ENCODE measurements at places on chromosomes 12 and 14.

DNA sequence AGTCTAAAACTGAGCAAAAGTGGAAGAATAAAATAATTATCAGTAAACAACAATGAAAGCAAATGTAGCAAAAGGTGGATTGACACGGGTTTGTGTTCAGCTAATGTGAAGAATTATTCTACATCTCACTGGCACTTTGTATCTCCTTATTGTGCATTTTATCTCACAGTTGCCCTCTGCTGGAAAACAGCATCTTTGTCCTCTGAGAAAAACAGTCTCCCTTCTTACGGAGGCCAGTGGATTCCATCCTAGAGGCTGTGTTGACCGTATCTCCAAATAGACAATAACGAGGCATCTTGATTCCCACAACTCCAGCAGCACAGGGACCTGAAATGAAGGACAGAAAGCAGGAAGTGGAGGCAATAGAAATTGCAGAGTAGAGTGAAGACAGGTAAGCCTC, 51.3 kb upstream of the PLBD1 start:
- DNase-seq: no peak

GRCh38 chr14:66247662-66248193, 238.4 kb upstream of the CCDC196 start:
- DNase-seq: no peak

- DNase-seq: no peak
Observed at GRCh38 chr12:2834581-2835491, at the start of gene NRIP2. Gene NRIP2, minus strand, starts transcription at chr12:2835035. Its CDS starts 52 bp downstream, at chr12:2834983.

GRCh38 chr12:47755655-47756562, 2.8 kb downstream of the RAPGEF3 start:
- DNase-seq: no peak

DNA sequence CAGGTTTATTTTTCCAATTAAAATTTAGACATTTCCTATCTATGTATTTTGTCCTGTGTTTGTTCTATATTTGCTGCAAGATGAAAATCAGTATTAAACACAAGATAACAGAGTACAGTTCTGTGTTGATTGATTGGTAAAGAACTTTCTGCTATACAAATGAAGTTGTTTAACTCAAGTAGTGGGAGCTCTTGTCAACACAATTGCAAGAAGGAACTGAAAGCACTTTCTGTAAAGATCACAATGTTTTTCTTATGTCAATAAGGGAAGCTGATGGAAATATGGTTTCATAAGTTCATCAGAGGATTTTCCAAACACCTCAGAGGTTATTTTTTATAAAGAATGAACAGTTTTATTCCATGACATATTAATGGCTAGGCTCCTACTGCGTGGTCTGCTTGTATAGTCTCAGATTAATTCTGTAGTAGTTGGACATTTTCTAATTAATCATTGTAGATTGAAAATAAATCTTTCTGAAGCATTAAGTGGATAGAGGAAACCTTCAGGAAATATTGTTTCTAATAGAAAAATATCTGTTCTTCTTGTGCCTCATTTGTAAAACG, 379.5 kb downstream of the LRFN5 start:
- DNase-seq: no peak

- DNase-seq: no peak
Observed at GRCh38 chr14:91350813-91351511, 66.7 kb downstream of the CCDC88C start.

GRCh38 chr12:117052386-117053049, 46.7 kb downstream of the TESC start:
- DNase-seq: no peak

DNA sequence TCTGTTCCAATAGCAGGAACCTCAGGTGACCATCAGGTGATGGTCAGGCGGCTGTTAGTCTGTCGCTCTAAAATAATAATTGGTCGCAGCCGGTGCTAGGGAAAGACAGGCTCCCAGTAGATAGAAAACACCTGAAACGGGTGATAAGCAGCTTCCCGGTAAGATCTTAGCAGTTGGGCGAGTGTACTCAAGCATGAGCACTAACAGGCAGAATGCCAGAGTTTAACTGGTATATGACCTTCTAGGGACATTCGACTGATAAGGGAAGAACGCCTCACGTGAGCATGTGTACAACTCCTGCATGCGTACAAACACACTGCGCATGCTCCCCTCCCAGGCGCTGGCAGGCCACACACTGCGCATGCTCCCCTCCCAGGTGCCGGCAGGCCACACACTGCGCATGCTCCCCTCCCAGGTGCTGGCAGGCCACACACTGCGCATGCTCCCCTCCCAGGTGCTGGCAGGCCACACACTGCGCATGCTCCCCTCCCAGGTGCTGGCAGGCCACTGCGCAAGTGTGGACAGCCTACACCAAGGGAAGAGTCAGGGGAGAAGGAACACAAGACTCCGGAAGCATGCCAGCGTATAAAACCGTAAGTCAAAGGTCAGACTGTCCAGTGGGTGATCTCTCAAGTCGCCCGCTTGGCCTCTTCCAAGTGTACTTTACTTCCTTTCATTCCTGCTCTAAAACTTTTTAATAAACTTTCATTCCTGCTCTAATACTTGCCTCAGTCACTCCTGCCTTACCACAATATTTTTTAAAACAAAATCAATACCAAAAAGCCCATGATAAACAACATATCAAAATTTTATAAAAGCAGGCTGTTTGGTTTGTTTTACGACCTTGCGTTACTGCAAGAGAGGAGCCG, 24.5 kb downstream of the GPRC5D start:
- DNase-seq: peak; percentile 72

DNA sequence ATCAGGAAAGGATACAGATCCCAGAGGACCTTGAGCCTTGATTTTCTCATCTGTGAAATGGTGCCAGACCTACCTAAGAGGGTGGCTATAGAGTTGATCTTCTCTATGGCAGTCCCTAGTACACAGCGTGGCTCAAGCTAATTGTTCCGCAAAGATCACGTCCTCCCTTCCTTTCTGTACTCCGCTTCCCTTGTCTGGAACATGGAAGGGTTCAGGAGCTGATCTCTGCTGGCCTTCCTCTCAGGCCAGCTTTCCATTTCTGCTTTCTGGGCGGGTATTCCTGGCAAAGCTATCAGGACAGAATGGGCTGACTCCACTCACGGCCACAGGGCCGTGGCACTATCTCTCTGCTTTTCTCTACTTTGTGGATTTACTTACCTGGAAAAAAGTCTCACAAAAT, 6.5 kb downstream of the CAMKK2 start:
- DNase-seq: no peak

DNA sequence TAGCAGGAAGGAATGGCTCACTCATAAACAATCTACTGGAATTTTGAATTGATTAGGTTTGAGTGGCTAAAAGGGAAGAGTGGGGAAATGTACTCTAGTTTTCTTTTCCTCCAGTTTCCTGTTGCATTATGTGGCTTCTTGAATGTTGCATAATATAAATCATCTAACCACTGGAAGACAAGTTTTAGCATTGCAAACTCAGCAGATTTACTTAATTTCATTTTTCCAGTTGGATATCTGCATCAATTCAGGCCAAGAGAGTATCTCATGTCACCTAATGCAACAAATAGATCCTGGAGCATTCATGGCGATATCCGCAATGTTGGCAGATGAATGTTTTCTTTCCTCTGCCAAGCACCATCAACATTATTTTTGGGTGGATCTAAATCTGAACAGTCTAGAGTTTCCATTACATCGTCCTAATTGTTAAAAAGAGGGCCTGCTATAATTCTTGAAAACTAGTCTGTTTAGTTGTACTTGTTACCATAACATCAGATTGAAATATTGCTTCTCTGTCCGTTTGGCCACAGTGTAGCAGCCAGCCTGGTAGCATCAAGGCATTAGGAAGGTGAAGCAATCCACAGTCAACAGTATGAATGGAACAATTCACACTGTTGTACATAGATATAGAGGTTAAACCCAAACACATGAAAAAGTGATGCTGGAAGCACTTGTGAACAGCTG, 544.2 kb downstream of the ETNK1 start:
- no peak for DNase-seq

- no peak for DNase-seq
Observed at GRCh38 chr14:34826661-34827060, 48.5 kb downstream of the BAZ1A start.

DNA sequence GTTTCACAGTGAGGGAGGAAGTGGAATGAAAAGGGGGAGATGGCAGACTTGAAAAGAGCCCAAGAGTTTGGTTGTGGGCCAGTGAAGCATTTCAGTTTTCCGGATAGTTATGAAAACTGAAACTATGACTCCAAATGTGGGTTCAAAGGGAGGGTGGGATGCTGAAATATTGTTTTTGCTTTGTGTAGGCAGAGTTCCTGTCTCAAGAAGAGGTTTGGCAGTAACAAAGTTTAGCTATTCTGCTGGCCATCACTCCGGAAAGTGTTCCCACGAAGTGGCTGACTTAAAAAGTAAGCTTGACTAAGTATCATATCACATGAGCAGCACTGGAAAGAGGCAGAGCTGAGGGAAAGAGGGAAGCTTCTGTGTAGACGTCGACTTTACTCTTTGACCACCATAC, 85.2 kb downstream of the CAND1 start:
- no peak for DNase-seq

DNA sequence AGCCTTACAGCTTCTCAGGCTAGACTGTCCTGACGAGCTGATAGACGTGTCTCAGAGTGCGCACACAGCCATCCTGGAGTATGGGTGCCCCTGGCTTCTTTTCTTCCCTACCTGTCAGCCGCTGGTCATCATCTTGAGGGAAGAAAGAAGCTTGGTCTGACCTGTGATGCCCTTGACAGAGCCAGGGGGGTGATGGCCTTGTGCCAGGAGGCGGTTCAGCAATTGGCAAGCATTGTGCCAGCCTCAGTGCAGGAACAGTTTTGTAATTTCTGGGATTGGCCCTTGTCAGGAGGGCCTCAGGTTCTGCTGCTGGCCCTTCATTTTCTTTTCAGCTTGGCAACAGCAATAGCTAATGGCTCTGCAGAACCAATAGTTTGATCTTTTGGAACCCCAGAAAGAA, 80.1 kb downstream of the ADCK1 start:
- no peak for DNase-seq

DNA sequence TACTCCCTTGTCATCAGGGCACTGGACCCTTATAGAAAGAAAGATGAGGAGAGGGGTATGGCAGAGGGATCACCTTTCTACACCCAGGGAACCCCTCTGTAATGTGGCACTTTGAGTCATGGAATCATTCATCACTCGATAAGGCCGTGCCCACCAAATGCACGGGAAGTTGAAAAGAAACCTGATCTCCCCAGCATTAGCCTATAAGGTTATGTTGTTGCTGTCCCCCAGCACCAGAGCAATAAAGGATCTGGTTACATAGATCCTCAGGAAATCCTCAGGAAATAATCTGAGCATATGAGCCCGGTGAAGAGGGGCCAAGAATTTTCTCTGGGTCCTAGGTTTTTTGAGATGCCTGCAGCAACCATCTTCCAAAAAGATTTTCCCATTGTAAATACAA, 148.8 kb upstream of the CRY1 start:
- no peak for DNase-seq

DNA sequence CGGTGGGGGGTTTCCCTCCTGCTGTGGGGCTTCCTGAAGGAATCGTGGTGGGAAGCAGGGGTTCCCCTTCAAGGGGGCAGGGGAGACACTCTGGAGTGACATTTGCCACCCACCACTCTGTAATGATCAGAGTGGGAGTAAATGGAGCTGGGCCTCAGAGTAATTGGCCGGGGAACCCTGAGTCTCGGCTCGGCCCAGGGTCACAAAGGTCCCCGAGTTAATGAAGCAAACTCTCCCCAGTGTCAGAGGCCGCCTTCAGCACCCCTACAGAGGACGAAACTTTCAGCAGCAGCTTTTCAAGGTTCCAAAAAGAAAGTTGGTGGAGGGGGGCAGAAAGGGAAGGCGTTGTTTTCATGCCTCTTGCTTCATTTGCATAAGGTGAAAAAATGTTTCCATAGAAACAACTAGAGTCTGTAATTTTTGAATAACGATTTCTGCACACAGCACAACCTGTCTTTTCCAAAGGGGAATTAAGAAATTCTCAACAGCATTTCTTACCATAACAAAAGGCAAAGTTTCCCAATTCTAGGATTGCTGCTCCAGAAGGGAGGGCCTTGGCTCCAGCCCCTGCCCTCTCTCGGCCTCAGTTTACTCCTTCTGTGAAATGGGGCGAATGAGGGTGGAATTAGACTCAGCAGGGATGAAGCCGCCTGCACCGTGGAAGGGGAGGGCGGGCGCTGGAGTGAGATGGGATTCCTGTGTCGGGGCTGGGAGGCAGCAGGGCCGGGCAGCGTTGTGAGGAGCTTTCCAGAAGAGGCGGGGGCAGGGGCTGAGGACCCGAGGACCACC, 67.0 kb upstream of the BEGAIN start:
- no peak for DNase-seq

DNA sequence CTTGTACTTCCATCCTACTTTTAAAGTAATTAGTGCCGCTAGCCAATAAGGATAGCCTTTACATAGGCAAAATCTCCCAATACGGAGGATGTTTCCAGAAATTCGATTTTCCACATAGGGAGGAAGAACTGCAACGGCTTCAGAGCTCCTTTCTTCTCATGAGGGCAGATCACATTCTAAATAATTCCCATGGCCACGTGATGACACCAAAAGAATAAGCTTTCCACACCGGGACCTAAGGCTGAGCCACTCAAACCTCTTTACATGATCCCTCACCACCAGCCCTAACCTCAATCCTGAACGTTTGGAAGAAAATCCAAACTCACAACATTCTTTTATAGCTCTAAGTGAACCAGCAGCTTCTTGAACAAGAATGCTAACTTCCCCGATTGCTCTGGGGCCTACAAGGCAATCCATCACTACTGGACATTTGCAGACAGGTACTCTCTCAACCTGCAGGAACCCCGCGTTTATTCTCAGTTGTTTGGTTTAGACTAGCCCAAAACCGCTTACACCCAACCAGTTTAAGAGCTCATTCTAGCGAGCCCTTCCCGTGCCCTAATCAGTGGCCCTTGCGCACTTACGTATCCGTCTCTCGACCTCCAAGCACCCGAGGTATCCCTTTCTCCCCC, 884 bp downstream of the CAPRIN2 start:
- DNase-seq: no peak

DNA sequence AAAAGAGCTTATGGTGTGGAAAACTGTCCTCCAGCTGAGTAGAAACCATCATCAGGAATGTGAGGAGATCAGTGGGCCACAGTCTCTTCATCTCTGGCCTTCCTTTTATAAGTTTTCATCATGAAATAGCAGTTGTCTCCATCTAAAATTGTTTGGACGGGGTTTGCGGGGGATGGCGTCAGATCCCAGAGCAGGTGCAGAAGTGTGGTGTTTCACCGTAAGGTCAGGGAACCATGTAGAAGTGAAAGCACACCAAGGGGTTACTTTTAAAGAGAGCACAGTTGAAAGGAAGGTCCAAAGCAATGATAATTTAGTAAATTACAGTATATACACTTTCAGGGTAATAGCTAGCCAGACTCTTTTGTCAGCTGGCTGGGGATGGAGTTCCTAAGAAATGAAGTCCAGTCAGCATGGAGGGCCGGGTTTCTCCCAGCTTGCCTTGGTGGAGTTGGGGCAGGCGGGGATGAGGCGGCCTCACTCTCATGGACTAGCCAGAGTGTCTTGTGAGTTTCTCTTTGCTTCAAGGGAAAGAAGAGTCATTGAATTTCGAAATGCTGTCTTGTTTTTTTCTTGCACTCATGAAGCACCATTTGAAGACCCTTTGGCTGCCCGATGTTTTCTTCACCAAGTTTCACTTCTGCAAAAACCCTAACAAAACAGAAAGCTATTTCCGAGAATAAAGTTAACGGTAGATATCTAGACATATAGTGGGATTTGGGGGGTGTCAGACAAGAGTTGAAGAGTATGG, 100.6 kb downstream of the ETV6 start:
- no peak for DNase-seq

Measured in HuH-7.5 (cell line).